ENCODE measurements at places on chromosomes 5 and 9.

DNA sequence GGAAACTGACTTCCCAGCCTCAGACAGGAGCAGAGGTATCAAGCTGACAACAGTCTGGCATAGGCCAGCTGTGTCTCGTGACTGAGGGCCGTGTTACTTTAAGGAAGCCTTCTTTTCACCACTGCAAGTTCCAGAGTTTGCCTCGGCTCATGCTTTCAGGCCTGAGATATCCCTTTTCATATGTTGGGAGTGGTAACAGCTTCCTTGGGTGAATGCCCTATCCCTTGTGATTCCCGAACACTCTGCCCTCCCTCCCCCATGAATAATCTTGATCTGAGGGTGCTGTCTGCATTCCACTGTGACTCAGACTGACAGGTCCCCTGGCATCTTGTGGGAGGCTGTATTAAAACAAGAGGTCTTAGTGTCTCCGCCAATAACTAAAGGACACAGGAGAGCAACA lies 49.7 kb upstream of the ARL15 start:
- DNase-seq, result no peak

DNA sequence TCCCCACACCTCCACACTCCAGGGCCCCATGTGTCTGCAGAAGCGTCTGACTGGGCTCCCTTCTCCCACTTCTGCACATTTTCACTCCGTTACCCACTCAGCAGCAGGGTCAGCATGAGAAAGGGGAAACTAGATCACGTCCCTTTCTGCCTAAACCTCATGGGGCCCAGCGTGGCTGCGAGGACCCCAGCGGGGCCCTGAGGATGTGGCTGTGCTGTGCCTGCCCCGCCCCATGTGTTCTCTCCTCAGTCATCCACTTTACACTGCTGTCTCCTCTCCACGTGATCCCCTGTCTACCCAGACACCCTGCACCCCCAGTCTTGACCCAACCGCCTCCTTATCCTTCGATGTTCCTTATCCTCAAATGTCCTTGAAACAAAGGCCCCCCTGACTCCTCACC lies 59.8 kb upstream of the OTULINL start:
- no peak for DNase-seq

DNA sequence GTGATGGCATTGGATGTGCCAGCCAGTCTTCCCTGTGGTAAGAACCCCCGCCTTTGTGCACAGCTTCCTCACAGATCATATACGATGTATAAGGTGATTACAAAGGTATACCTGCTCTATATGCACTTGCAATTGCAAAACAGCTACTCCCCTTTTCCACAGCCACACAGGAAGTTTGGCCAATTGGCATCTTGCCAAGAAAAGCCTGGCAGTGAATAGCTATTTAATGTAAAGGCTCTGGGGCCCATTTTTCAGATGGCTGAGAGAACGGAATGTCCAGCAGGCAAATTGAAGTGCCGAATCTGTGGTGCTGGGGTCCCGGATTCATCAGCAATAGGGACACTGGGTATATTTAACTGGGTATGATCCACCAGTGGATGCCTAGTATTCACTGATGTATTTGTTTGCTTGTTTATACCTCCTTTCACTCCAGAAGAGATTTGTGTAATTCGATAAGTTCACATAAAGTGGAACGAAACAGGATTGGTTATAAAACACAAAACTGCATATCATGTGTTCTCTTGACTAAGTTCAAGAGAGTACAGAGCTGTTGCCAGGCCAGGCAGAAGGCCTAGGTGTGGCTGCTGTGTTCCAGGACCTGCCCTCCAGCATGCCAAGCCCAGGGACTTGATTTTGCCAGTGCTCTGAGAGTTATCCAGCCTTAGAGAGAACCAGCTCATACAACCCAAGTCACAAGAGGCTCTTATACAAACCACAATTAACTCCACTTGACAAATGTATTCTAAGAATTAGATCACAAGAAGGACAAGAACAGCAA lies 27.7 kb upstream of the GABRP start:
- no peak for DNase-seq

GRCh38 chr5:15983392-15983791 lies 196.2 kb downstream of the MARCHF11 start:
- DNase-seq, result no peak

GRCh38 chr5:119220576-119221197 lies 135.1 kb upstream of the TNFAIP8 start:
- no peak for DNase-seq

All from activated CD4-positive, alpha-beta T cell treated with anti-CD3 and anti-CD28 coated beads, Interleukin-2, Interleukin-4, amounts not matched to agents 100 ng/mL and 50 ng/mL, durations not matched to agents 16 hours and 8 hours (primary cell).